Liver (tissue), 10 donors: ENCODE measurements at places on chromosomes 3 and 15. TPM values are rescaled to one million over a fixed set of nuclear protein-coding genes. Genes with fewer than 3 reads are reported as not detected.

ERICH6 gene
- polyA plus RNA-seq = not detected

DNA sequence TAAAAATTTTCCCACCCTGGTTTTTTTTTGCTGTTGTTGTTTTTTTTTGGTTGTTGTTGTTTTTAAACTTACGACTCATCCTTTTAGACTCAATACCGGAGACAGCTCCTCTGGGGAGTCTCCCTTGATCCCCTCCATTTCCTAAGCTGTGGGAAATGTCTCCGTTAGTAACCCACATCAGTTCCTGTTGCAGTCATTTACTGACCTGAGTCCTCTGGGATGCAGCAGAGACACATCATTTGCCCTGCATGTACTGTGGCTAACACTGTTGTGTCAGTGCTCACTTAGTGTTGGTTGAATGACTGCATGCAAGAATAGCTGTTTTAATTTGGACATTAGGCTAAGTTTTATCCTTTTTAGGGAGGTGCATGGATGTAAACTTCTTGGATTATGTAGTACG lies 83.8 kb downstream of the MBNL1 start:
- no peak for DNase-seq

RLBP1 gene
- 0.17 TPM for polyA plus RNA-seq

DNA sequence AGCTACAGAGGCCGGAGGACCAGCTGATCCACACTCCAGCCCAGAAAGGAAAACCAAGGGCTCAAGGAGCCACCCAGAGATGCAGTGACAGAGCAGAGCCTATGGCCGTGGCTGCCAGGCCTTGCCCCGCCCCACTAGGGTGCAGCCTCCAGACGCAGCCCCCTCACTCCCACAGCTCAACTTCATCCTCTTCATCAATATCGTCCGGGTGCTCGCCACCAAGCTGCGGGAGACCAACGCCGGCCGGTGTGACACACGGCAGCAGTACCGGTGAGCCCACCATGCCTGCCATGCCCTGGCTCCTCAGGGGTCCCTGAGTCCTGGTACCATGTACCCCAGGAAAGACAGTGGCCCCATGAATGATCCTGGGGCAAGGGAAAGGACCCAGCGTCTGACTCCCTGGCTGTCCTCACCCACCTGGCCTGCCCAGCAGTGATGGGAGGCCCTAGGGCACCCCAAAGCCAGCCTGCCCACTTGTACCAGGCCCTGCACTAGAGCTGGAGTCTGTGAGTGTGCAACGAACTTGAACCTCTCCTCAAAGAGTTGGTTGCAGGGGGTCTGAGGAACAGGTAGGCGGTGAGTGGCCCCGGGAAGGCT lies 24.2 kb downstream of the PTH1R start:
- no peak for DNase-seq

DNA sequence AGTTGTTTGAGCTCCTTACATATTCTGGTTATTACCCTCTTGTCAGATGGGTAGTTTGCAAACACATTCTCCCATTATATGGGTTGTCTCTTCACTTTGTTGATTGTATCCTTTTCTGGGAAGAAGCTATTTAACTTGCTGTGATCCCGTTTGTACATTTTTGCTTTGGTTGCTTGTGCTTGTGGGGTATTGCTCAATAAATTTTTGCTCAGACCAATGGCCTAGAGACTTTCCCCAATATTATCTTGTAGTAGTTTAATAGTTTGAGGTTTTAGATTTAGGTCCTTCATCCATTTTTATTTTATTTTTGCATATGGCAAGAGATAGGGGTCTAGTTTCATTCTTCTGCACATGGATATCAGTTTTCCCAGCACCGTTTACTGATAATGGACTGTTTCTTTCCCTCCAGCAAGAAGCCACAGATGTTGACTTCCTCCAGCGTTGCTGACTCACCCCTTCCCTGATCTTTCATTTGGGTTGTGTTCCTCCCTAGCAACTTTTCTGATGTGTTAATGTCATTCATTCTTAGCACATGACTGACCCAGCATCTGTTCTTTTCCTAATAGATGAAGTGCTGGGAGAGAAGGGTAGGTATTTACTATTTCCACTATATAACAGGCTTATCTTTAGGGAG lies 166.7 kb upstream of the SGO1 start:
- DNase-seq = no peak

DNA sequence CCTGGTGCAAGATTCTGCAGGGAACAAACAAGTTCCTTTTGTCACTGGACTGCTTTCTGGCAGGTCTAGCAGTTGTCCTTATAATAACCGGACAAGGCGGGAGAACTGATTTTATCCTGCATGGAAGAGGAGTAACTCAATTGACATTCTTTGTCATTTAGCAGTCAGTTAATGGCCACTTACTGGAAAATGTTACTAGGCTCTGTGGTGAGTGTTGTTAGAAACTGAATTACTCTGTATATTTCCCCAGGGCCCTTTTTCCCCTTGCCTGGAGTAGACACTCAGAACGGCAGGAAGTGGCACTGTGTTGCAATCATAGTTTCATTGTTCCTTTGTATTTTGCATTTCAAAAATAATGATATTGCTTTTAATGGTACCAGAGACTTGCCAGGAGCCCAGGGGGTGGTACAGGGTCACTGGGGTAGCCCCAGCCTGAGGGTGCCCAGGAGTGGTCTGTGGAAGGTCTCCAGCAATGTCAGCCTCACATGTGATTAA lies 318.6 kb upstream of the LRRFIP2 start:
- no peak for DNase-seq

DNA sequence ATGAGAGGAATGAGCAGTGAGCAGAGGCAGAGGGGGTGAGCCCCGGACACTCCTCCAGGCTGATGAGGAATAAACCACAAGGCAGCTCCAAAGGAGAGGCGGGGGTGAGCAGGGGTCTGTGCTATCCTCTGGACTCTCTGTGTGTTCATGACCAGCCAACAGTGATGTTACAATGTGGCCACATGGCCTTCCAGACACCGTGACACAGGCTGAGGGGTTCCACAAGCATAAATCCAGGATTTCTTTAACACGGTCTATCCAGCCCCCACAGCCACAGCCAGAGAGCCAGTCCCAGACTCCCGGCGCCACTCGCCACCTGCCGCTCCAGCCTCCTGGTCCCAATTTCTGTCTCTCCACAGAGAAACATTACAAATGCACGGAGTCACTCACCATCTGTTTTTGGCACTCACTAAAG lies 24.4 kb downstream of the XXYLT1 start:
- DNase-seq = no peak

SPINK8 gene
- not detected for polyA plus RNA-seq

DNA sequence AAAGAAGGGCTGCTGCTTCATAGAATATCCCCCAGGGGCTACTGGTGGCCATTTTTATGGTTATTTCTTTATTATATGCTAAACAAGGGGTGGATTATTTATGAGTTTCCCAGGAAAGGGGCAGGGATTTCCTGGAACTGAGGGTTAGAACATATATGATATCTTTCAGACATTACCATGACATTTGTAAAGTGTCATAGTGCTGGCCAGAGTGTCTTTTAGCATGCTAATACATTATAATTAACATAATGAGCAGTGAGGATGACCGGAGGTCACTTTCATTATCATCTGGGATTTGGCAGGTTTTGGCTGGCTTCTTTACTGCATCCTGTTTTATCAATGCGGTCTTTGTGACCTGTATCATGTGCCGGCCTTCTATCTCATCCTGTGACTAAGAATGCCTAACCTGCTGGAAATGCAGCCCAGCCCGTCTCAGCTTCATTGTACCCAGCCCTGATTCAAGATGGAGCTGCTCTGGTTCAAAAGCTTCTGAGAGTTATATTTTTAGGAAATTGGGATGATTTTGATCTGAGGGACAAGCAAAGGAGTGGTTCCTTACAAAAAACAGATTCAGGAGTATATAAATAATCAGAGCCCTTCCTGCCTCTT lies 9.1 kb upstream of the ZBTB20 start:
- no peak for DNase-seq

- DNase-seq = no peak
These were observed 117.8 kb upstream of the AGBL1 start for GRCh38 chr15:85961821-85962220.

CFAP91 gene
- 0.48 TPM for polyA plus RNA-seq

GRCh38 chr3:194034346-194035336 lies 101.3 kb upstream of the HES1 start:
- DNase-seq = peak; percentile 52

SLC24A5 gene
- polyA plus RNA-seq = not detected

DNA sequence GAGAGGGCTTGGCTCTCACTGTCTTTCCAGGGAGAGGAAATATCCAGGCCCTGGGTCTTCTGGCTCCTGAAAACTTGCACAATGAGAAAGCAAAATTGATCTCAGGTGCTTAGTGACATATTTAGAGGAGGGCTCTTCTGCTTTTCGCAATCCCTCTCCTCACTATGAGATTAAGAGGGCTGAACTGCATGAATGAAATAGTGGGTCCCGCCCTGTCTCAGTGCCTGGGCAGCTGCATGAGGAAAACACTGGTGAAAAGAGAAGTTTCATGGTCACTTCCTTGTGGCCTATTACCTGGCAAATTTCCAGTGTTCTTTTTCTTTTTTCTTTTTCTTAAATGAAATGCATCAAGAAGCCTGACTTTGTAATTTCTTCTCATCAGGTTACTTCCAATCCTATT lies 73.5 kb downstream of the TRAK1 start:
- DNase-seq = no peak

- DNase-seq = no peak
These were observed 47.6 kb upstream of the PRICKLE2 start for GRCh38 chr3:64272842-64273241.

DNA sequence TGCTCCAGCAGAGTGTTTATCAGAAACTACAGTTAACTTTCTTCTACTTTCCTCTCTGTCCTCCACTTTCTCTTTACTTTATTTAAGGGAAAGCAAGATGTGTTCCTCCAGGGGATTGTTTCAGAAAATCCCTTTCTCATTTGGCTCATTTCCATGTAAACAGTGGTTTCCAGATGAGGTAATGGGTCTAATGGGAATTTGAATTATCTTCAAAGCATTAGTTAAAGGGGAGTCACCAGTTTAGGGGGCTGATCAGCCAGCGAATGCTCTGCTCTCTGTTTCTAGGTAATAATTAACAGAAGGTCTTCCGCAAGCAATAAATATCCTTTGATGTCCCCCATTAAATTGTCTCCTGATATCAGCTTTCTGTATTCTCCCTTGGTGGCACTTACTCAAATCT lies 30.4 kb upstream of the ZNF639 start:
- no peak for DNase-seq

GRCh38 chr3:139676632-139677387 lies 962 bp downstream of the NMNAT3 start:
- no peak for DNase-seq

FETUB gene
- polyA plus RNA-seq = 28.6 TPM

VGLL3 gene
- 0.55 TPM for polyA plus RNA-seq

DNA sequence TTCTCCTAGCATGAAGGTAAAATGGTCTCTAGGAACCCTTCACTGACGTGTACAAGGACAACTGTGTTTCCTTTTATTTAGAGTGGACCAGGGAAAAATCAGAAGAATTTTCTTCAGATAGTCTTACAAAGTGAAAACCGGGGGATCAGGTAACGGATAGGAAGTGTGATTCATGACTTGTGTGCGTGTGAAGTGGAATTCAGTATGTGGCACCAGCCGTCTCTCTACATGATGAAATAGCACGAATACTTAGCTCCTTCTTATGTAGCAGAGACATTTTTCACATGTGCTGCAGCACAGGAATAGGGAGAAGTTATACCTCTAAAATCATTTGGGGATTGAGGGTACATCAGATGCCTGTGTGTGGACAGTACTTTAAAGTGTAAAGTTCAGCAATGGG lies 159.2 kb downstream of the MEX3B start:
- no peak for DNase-seq

- DNase-seq = no peak
These were observed 78.1 kb downstream of the DCUN1D1 start for GRCh38 chr3:182902236-182902635.

HDAC11 gene
- polyA plus RNA-seq = 2.5 TPM

PIERCE2 gene
- 0.83 TPM for polyA plus RNA-seq

- no peak for DNase-seq
These were observed 110.8 kb downstream of the VGLL4 start for GRCh38 chr3:11532931-11533391.

DNA sequence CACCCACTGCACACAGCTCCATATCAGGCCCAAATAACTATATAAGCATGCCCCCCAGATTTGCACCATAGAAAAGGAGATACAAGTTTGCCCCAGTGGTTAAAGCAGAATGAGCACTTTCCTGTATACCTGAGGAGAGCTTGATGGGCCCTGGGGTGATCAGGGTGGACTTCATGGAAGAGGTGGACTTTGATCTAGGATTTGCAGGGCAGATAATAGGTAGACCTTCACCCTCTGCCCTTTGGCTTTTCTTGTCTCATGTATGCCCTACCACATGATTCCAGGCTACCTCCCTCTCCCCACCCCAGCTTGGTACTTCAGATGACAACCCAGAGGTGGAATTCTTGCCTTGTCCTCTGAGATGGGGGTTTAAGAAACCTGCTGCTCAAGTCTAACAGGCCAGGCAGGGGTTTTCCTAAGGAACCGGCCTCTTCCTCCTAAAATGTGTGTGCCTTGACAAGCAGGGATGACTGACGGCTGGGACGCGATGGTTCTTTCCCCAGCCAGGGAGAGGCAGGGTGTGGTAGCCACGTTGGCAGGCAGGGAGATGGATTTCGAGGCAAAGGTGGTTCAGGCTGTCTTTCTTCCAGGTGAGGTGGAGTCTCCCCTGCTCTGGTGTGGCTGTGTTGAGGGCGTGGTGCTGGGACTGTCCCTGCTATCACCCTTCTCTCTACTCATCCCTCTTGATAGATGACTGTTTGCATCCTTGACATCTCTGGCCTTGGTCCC lies 6.6 kb upstream of the RHCG start:
- DNase-seq = no peak
